Hippocampal formation (tissue), 2 donors: ENCODE measurements at places on chromosomes 7 and 10.

GRCh38 chr10:35640951-35641675 lies 983 bp downstream of the FZD8 start:
- no peak for DNase-seq

GRCh38 chr7:34282271-34282670 lies 375.7 kb upstream of the NPSR1 start:
- no peak for DNase-seq

DNA sequence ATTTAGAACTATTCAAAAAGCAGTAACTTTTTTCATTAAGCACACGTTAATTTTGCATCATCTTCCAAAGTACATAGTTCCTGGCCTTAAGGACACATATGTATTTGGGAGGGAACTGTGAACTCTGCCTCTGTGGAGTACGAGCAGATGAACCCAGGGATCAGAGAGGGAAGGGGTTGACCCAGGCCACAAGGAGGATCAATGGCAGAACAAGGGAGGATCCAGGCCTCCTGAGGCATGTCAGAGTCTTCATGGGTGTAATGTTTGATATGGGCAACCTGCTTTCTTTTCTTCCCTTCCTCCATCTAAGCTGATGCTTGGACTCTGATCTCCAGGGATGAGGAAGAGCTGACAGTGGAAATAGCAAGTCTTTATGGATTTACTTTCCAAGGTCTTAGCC lies 164.0 kb downstream of the SH2D4B start:
- no peak for DNase-seq

GRCh38 chr10:12186323-12186722 lies 9.4 kb downstream of the NUDT5 start:
- DNase-seq, result no peak

DNA sequence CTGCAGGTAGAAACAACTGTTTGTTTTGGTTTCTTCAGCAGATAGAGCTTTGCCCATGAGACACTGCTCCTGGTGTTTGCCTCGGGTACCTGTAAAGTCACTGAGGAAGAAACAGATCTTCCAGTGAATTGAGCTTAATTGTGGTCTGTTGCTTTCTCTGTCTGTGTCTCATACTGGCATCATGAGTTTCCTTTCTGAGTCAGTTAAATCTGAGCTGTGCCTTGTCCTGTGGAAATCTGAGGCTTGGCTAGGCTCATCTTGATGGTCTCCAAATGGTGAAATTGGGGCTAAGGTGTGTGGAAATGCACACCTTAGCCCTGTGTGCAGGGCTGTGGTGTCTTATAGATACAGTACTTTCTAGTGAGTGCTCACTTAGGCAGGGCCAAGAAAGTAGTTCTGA lies 67.4 kb downstream of the GBF1 start:
- DNase-seq, result no peak

DNA sequence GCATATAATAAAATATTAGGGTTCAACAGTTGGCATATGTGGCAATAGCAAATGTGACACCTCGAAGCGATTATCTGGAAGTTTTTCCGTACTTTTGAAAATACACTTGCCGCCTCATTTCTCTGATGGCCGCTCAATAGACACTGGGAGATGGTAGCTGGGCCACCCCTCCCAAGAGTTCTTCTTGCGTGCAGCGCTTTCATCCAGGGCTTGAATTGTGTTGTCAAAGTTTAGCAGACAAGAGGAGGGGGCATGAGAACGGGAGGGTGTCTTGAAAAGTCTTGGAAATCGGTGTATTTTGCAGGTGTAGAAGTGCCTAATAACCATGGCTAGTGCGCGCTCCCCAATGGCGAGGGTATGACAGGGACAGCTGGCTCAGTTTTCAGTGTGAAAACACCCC lies 8.5 kb downstream of the PTF1A start:
- DNase-seq, result no peak

GRCh38 chr10:104336821-104337467 lies 1.3 kb downstream of the ITPRIP start:
- DNase-seq, result no peak

DNA sequence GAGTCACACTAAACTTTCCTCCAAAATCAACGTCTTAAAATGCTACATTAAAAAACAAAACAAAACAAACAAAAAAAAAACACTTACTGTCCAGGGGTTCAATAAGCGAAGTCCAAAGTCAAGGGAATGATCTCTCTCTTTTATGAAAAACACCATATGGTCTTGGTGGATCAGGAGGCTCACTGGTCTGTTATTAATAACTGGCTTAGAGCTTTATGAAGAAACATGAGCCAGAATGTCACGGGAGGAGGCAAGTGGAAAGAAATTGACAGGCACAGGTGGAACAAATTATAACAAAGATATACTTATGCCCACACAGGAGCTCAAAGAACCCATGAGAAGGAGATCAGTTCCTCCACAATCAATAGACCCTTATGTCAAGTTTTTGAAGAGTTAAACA lies at the start of gene MRLN:
Gene MRLN (minus strand): TSS at position 189 of the 400 bp plus-strand sequence.
- no peak for DNase-seq
